ENCODE measurements at places on chromosomes 1 and 21.

- DNase-seq: no peak
Observed at GRCh38 chr1:1892079-1892762, 1.3 kb upstream of the GNB1 start.

- no peak for DNase-seq
Observed at GRCh38 chr1:71083271-71083670, 2.4 kb upstream of the ZRANB2 start.

GRCh38 chr1:173415905-173416450, 61.2 kb upstream of the PRDX6 start:
- no peak for DNase-seq

DNA sequence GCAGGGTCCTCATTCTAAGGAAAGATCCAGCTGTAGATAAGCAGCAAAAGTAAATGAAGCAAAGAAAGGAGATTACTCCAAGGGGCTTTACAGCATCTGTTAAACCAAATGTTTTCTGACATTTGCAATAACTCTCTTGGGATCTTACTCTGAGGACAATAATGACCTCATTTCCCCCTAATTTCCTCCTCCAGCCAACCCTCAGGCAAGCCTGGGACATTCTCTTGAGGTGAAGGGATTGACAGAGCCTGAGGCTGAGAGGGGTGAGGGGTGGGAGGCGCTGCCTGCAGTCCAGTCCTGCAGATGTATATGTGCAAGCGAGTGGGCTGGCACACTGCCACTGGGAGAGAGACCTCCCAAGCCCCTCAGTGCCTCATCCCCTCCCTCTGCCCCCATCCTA, 40.5 kb upstream of the NEK2 start:
- DNase-seq: no peak
